ENCODE measurements at places on chromosomes 1 and 21. TPM values are rescaled to one million over a fixed set of nuclear protein-coding genes. Genes with fewer than 3 reads are reported as not detected.
A peak's percentile ranks its signal among the peaks of the same experiment; 100 is the strongest.

DNA sequence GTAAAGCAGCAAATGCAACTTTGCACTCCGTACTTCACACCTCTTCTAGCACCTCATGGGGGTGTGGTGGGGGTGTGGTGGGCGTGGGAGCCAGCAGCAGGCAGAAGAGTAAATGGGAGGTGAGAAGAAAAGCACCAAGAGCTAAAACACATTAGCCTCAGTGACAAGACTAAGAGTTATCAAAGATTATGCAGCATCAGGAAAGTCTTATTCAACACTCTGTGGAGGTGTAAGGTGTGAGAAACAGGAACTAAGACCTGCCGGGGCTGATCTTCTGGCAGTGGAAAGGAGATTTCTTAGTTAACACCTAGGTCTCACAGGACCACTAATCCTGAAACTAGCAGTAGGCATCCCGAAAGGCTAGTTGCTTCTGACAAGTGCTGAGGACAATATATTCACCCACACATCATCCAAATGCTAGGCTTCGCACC, 9.9 kb downstream of the TGFBR3 start:
- H3K4me3 ChIP-seq = no peak overlapping the region
- no peaks in the 10 kb centered on the region for H3K27me3 ChIP-seq
- peaks cover 41% of the 10 kb centered on the region for H3K4me1 ChIP-seq
- DNase-seq = no peak
- no peak overlapping the region for H3K27ac ChIP-seq

GRCh38 chr21:17784604-17785402, 34.4 kb downstream of the C21orf91 start:
- H3K27me3 ChIP-seq = no peaks in the 10 kb centered on the region
- no peak for DNase-seq
- H3K4me3 ChIP-seq = no peak overlapping the region
- no peaks in the 10 kb centered on the region for H3K4me1 ChIP-seq
- H3K27ac ChIP-seq = no peak overlapping the region

- H3K4me1 ChIP-seq = no peaks in the 10 kb centered on the region
- H3K4me3 ChIP-seq = no peak overlapping the region
- no peak for DNase-seq
- H3K36me3 ChIP-seq = no peaks in the 10 kb centered on the region
These were observed 21.1 kb upstream of the VTCN1 start for GRCh38 chr1:117231748-117232373.

DNA sequence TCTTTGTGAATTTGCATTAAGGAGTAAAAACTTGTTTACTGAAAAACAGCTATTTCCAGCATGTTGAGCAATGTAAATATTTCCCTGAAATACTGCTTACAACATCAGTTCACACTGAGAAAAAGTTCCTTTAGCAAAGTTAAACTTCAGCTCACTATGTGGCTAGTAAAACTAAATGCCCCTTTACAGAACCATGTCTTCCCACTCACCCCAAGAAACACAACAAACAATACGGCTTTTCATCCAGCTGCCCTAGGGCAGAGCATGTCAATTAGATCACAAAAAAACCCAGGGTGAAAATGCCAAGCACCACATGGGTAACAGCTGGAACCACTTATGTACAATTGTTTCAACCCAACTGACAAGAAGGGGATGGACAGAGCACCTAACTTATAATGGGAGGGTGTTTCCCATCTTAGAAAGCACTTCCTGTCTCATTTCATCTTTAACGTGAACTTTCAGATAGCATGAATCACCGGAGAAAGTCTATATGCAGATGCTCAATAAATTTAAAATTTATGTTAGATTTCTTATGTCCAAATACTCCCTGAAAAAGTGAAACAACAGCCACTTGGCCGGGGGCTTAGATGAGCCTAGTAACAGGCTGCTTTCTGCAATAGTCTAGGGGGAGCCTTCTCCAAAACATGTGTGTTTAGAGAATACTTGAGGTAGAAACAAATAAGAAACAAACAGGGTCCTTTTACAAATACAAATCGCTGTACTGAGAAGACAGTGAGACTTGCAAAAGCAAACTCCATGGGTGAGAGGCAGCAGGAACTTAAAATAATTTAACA, 6.6 kb downstream of the NID1 start:
- H3K4me3 ChIP-seq = peak overlapping the region; percentile 57
- H3K36me3 ChIP-seq = no peaks in the 10 kb centered on the region
- no peaks in the 10 kb centered on the region for H3K27me3 ChIP-seq
- DNase-seq = peak; percentile 63

The NPHS2 gene
- not detected for total RNA-seq

- no peaks in the 10 kb centered on the region for H3K27me3 ChIP-seq
- DNase-seq = peak; percentile 19
- H3K4me3 ChIP-seq = no peak overlapping the region
- H3K36me3 ChIP-seq = no peaks in the 10 kb centered on the region
- no peaks in the 10 kb centered on the region for H3K4me1 ChIP-seq
These were observed 36.6 kb upstream of the CNIH3 start for GRCh38 chr1:224579526-224579925.

The PDIK1L gene
- 6.8 TPM for total RNA-seq

- peaks cover 17% of the 10 kb centered on the region for H3K4me1 ChIP-seq
- no peaks in the 10 kb centered on the region for H3K36me3 ChIP-seq
- H3K27me3 ChIP-seq = no peaks in the 10 kb centered on the region
- H3K27ac ChIP-seq = peak overlapping the region; percentile 94
- peak overlapping the region; percentile 49 for H3K4me3 ChIP-seq
These were observed 144.4 kb downstream of the PTBP2 start for GRCh38 chr1:96865731-96866685.

DNA sequence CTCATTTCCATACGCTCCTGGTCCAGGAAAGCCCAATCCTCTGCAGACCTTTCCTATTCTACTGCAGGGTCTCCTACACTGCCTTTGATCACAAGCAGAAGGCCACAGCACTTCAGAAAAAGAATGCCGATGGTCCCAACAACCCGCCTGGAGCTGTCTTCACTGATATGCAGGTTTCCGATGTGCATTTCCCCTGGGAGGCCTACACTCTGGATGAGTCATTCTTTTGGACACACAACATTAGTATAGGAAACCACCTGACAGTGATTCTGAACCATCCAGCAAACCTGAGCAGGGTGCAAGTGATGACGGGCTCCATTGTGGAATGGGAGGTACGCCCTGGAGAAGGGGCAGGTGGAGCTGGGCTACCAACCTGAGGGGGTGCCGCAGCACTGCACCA, 15.0 kb downstream of the PCAT6 start:
- H3K4me3 ChIP-seq = no peak overlapping the region
- peaks cover 12% of the 10 kb centered on the region for H3K27me3 ChIP-seq
- H3K4me1 ChIP-seq = peaks cover 6% of the 10 kb centered on the region
- no peaks in the 10 kb centered on the region for H3K36me3 ChIP-seq
- no peak overlapping the region for H3K27ac ChIP-seq

DNA sequence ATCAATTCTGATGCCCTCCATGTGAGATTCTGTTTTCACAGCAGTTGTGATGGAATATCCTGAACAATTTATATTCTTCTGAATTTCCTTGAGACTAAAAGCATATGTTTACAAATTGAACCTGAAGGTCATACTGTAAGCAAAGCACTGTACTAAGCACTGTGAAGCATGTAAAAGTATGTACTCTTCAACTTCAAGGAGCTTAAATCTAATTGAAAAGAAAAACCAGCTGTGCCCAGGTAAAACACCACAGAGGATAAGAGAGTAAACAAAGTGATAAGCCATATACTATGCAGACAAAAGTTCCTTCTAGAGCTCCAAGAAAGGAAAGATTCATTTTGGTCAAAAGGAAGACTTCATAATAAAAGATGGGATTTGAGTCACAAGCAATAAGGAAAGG, 71.9 kb downstream of the TTLL7 start:
- no peak for DNase-seq
- no peaks in the 10 kb centered on the region for H3K4me1 ChIP-seq
- H3K27ac ChIP-seq = no peak overlapping the region
- no peaks in the 10 kb centered on the region for H3K36me3 ChIP-seq
- H3K4me3 ChIP-seq = no peak overlapping the region

DNA sequence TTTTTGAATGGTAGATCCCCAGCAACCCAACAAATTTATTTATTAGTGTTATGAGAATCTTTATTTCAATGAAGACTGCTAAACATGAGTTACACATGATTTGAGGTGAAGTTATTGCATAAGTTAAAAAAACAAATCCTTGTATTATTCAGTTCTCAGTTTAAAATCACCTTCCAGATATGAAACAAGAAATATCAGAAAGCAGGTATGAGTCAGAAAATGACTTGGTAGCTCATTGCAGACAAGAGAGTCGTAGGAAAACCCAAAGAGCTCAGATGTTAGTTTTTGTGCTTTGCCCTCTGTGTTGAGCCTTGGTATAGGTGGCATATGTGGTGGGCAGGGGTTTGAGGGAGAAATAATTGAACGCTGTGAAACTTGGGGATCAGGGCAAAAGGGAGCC, 339.4 kb downstream of the BRINP3 start:
- H3K27ac ChIP-seq = no peak overlapping the region
- no peak overlapping the region for H3K4me3 ChIP-seq
- DNase-seq = no peak
- H3K4me1 ChIP-seq = no peaks in the 10 kb centered on the region
- no peaks in the 10 kb centered on the region for H3K36me3 ChIP-seq

DNA sequence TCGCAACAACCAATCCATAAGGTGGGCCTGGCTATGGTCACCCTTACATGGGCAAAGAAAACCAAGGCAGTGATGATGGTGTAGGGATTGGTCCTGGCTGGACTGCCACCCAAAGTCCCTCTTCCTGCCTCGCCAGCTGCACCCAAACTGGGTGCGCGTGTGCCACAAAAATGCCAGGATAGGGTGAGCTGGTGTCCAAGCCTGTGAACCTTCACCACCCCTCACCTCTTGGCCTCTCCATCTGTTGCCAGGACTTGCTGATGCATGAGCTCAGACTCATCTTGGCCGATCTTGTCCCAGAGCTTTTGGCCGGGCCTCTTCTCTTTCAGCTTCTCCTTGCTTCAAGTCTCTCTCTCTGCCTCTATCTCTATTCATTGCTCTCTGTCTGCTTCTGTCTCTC, 41.8 kb downstream of the FOXD2 start:
- no peak for DNase-seq
- H3K27me3 ChIP-seq = peaks cover 10% of the 10 kb centered on the region
- H3K36me3 ChIP-seq = no peaks in the 10 kb centered on the region
- no peaks in the 10 kb centered on the region for H3K4me1 ChIP-seq
- H3K27ac ChIP-seq = no peak overlapping the region

DNA sequence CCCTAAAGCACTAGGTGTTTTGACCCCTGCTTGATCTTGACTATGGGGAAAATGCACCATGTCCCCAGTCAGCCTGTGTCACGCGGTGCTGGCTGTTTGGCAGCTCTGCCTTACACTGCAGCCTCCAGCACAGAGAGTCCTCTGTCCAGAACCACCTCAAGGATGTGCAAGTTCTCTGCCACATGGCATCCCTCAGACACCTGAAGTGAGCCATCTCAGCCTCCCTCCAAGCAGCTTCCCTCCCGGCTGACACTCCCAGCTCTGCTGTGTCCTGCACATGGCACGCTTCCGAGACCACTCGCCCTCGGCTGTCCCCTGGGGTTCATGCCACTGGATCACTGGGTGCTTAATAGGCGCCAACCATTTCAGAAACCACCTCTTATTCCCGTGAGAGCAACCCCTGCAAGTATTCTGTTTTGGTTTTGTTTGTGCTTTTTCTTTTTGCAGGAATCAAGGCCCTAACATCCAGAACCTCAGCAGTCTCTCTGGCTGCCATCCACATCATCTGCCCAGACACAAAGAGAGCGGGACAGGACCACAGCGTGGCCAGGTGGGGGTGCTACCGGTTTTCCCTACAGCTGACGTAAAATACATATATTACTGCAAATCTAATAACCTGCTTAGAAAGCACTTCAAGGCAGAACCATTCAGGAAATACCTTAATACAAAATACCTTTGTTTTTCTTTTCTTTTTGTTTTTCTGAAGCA, 45.7 kb downstream of the CAPZB start:
- H3K36me3 ChIP-seq = peaks cover 4% of the 10 kb centered on the region
- no peaks in the 10 kb centered on the region for H3K27me3 ChIP-seq
- H3K4me1 ChIP-seq = peaks cover 89% of the 10 kb centered on the region
- peak overlapping the region; percentile 90 for H3K27ac ChIP-seq

DNA sequence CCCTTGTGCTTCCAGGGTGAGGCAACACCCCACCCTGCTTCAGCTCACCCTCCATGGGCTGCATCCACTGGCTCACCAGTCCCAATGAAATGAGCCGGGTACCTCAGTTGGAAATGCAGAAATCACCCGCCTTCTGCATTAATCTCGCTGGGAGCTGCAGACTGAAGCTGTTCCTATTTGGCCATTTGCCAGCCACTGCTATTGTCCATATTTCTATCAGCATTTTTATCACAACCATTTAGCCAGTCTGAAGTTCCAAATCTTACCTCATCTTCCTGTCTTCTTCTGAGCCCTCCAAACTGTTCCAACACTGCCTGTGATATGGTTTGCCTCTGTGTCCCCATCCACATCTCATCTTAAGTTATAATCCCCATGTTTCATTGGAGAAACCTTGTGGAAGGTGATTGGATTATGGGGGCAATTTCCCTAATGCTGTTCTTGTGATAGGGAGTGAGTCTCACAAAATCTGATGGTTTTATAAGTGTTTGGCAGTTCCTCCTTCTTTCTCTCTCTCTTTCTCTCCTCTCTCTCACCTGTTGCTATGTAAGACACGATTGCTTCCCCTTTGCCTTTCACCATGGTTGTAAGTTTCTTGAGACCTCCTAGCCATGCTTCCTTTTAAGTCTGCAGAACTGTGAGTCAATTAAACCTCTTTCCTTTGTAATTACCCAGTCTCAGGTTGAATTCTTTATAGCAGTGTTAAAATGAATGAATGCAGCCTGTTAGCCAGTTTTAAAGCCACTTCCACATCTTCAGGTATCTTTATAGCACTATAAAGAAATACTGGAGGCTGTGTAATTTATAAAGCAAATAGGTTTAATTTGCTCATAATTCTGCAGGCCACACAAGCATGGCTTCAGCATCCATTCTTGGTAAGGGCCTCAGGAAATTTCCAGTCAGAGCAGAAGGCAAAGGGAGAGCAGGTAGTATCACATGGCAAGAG, 203.5 kb downstream of the FCRL5 start:
- no peaks in the 10 kb centered on the region for H3K4me1 ChIP-seq
- DNase-seq = no peak
- 0 out of 2 replicates have a peak, but pooled peaks cover 7% of the 10 kb centered on the region for H3K27me3 ChIP-seq
- H3K27ac ChIP-seq = no peak overlapping the region

- no peaks in the 10 kb centered on the region for H3K27me3 ChIP-seq
- DNase-seq = no peak
- H3K4me3 ChIP-seq = no peak overlapping the region
- no peaks in the 10 kb centered on the region for H3K4me1 ChIP-seq
- peaks cover 32% of the 10 kb centered on the region for H3K36me3 ChIP-seq
These were observed 71.2 kb downstream of the PCNX2 start for GRCh38 chr1:233224311-233224710.

- H3K4me1 ChIP-seq = peaks cover 3% of the 10 kb centered on the region
- no peak overlapping the region for H3K27ac ChIP-seq
- no peaks in the 10 kb centered on the region for H3K36me3 ChIP-seq
- H3K4me3 ChIP-seq = no peak overlapping the region
- no peaks in the 10 kb centered on the region for H3K27me3 ChIP-seq
These were observed 5.7 kb upstream of the ZDHHC18 start for GRCh38 chr1:26820784-26821269.

The ZC3H11A gene
- 73.3 TPM for total RNA-seq

The MAP1LC3C gene
- not detected for total RNA-seq

- no peak overlapping the region for H3K27ac ChIP-seq
- H3K27me3 ChIP-seq = peaks cover 36% of the 10 kb centered on the region
- no peaks in the 10 kb centered on the region for H3K36me3 ChIP-seq
- no peak for DNase-seq
- H3K4me3 ChIP-seq = no peak overlapping the region
- peaks cover 10% of the 10 kb centered on the region for H3K4me1 ChIP-seq
These were observed 64.9 kb downstream of the PRKCZ start for GRCh38 chr1:2115008-2115641.

The CR1L gene
- total RNA-seq = not detected

Data from GM23248 (cell line).